ENCODE measurements at places on chromosomes 2 and 18.

GRCh38 chr2:221845021-221845365, 272.9 kb upstream of the EPHA4 start:
- no peak for DNase-seq

DNA sequence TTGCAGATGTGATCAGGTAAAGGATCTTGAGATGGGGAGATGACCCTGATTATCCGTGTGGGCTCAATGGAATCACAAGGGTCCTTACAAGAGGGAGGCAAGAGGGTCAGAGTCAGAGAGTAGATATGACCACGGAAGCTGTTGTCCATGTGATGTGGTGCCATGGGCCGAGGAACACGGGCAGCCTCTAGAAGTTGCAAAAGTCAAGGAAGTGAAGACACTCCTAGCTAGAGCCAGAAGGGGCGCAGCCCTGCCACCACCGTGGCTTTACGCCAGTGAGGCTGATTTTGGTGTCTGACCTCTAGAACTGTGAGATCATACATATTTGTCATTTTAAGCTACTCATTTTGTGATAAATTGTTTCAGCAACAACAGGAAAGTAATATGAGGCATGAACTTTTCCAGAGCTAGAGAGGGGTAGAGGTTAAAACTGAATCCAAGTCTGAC, 114.4 kb downstream of the CAPN13 start:
- DNase-seq = no peak

DNA sequence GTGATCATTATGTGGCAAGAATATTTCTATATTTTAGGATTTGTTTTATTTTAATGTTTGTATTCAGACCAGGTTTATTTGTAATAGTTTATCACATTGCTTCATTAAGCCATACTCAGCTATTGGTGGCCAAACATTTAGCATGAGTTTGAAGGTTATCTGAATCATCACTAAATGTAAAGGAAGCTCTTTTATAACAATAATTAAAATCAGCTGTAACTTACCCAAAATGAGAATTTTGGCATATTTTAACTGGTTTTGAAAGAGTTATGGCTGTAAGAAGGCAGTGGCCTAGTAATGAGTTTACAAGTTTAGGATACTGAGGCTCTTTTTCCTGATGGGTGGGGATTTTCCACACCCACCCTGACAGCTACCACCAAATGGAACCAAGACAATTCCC, 177.8 kb downstream of the EN1 start:
- no peak for DNase-seq

DNA sequence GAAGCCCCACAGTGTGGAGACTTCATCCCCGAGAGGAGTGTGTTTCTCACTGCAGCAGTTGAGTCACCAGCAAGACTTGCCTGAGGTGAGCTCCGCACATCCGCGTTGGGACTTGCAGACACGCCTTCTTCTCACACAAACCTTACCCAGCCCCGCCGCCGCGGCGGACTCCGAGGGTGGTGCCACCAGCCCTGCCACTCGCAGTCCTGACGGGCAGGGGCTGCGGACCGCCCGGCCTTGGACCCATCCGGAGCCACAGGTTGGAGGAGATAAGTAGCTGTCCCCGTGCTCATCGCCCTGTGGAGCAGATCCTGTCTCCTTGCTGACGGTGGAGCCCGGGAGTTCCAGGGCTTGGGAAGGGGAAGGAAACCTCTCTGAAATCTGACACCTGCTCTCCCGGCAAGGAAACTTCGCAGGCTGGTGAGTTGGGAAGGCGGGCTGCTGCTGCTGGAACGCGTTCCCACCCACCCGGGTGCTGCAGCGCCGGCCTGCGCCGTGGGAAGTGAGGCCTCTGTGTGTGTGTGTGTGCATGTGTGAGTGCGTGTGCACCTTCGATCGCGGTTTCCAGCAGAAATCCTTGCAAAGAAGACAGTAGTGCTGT, at the start of gene RAB27B:
TSS of gene RAB27B (plus strand) at position 197 of the 601 bp plus-strand sequence. CDS start 49,109 bp downstream, outside the sequence.
- DNase-seq = peak; percentile 76

GRCh38 chr2:108215794-108216211, 24.0 kb upstream of the SULT1C3 start:
- peak; percentile 51 for DNase-seq

DNA sequence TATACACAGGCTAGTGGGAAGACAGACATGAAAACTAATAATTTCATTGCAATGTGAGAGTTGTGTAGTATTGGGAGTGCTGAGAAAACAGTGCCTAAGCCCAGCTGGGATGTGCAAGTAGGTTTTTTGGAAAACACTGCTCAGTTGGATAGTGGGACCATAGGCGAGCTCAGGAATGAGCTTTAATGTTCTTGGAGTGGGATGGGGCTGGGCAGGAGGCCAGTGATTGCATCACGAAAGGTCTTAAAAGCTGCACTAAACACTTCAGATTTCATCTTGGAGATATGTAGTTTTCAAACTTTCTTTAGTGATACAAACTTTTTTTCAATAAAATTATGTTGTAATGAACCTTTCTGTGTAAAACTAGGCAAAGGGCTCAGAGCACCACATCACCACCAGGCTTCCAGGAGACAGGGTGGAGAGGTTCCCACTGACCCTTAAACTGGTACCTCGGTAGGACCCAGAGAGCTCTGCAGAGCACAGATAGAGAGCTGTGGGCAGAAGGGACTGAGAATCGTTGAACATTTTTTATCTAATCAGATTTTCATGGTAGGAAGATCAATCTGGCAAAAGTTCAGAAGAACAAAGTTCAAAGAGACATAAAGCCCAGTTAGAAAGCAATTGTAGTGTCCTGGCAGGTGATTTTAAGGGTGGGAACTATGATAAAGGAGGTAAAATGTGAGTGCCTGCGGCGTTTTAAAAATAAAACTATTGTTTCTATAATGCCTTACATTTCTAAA, 176.2 kb downstream of the TRABD2A start:
- DNase-seq = no peak

- DNase-seq = no peak
These were observed 25.1 kb upstream of the PRLH start for GRCh38 chr2:237541243-237541642.

- no peak for DNase-seq
These were observed 197.1 kb downstream of the BCL11A start for GRCh38 chr2:60356346-60356745.

GRCh38 chr2:239816576-239817467, 208.3 kb downstream of the NDUFA10 start:
- DNase-seq = no peak

DNA sequence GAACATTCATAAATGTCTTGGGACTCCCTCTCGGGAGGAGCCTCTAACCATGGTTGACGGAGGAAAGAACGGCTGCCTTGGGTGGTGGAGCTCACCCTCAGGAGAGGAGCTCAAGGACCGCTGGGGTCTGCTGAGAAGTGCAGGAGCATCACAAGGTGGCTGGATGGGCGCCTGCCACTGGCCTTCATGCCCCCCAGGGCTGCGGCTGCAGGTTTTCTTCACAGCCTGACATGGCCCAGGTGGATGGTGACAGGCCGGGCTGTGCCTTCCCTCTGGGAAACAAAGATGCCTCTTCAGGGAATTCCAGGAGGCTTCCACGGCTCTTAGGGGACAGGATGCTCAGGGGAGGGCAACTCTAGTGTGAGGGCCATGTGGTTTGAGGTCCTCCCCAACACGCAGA, 119.5 kb upstream of the PXDN start:
- no peak for DNase-seq

DNA sequence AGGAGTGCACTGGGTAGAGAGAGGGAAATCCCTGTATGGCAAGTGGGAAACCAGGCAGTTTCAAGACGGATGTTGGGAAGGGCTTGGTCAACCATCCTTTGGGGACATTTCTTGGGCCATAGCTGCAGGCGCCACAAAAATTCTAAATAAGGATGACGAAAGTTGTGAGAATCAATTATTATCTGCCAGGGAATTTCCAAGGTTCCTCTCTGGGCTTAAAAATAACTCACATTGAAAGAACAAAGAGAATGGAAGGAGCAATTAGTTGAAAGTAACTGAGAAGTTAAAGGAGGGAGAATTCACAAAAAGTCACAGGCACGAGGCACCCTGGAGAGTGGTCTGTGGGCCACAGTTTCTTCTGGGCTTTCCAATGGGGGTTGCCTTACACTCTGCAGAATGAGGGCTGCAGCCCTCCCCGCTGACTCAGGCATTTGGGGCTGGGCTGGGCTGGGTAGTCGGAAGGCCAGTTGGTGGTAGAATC, 195.7 kb downstream of the SMAD7 start:
- no peak for DNase-seq

DNA sequence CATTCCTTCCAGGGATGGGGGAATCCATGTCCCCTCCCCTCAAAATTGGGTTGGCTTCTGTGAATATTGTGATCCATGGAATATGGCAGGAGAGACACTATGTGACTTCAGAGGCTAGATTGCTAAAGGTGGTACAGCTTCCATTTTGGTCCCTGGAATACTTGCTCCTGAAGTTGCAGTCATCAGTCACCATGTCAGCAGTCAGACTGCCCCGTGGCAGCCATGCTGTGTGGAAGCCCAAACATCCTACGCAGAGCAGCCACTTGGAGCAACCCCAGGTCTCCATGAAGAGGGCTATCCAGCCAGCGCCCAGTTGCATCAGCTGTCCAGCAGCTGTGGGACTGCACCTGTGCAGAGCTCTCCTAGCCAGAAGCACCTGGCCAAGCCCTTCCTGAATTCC, 15.8 kb upstream of the KDSR start:
- DNase-seq = no peak

GRCh38 chr2:227511239-227511930, 39.4 kb downstream of the AGFG1 start:
- DNase-seq = no peak

GRCh38 chr2:74502720-74503505, 3.5 kb upstream of the LBX2 start:
- peak; percentile 90 for DNase-seq

DNA sequence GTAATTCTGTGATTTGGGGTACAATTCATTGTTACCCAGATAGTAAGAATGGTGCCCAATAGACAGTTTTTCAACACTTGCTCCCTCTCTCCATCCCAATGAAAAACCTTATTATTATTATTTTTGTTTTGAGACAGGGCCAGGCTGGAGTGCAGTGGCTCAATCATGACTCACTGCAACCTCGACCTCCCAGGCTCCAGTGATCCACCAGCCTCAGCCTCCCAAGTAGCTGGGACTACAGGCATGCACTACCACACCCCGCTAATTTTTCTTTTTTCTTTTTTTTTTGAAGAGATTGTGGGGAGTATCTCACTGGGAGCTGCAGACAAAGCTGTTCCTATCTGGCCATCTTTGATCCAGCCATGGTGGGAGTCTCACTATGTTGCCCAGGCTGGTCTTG, 7.2 kb downstream of the TGFA start:
- no peak for DNase-seq

DNA sequence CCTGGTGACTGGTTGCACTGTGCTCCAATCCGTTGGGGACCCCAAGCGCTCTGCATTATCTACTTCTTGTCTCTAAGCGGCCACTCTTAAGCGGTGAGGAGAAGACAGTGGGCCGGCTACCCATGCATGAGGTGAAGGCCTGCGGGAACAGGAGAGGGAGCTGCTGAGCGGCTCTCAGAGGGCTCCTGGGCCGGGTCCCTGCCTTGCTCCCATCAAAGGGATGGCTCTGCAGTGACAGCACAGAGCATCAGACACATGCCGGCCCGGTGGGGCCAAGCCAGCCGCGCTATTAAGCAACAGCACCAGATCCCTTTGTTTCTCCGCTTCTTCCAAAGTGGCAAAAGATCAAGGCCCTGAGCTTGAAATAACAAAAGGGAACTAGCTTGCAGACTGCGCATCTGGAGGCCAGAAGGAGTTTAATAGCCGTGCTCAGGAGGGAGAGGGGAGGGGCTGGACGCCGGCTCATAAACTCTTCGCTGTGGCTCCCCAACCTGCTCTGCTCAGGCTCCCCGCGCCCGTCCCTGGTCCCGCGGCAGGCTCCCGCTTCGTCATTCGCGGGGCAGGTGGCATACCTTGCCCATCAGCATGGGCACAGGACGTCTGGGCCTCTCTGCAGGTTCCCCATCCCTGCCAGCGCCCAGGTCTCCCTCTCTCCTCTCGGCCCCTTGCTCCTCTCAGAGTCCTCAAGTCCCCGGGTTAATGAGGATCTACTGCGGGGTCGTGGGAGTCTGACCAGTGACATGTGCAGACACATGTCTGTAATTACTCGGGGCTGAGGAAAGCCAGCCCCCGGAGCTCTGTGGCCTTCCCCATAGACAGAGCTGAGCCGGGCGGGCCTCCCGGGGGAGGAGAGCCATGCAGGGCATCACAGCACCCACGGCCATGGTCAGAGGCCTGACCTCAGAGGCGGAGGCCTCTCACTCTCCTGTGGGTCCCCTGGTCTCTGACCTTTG, 96.7 kb downstream of the ASB1 start:
- peak; percentile 91 for DNase-seq

- DNase-seq = no peak
These were observed 138.4 kb downstream of the RPIA start for GRCh38 chr2:88829607-88830463.

- peak; percentile 62 for DNase-seq
These were observed 206.7 kb downstream of the SH3RF3 start for GRCh38 chr2:109335631-109336176.
